ENCODE measurements at places on chromosomes 6 and 20. TPM values are rescaled to one million over a fixed set of nuclear protein-coding genes. Genes with fewer than 3 reads are reported as not detected.

- no peak for DNase-seq
Observed at GRCh38 chr20:41228858-41229257, 88.7 kb downstream of the ZHX3 start.

GRCh38 chr6:159761873-159762680 lies at the start of gene ACAT2:
TSS of gene ACAT2 (plus strand) at chr6:159762045. CDS start at chr6:159762088, 43 bp downstream.
- peak; percentile 96 for DNase-seq

DNA sequence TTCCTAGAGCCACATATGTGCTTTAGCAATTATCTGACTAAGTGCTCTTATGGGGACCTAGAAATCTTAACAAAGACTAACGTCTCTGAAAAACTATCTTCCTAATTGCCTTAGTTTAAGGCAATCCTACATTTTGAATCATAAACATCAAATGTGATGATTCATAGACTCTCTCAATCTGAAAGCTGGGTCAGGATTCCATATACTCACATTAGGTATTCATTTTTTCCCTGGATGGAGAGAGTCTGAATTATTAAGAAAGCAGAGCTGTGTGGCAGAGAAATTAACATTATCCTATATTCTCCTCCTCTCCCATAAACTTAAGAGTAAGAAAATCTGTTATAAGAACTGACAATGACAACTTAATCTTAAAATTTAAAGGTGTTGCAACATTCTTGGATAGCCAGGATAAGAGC lies 1.6 kb upstream of the PRL start:
- no peak for DNase-seq

DNA sequence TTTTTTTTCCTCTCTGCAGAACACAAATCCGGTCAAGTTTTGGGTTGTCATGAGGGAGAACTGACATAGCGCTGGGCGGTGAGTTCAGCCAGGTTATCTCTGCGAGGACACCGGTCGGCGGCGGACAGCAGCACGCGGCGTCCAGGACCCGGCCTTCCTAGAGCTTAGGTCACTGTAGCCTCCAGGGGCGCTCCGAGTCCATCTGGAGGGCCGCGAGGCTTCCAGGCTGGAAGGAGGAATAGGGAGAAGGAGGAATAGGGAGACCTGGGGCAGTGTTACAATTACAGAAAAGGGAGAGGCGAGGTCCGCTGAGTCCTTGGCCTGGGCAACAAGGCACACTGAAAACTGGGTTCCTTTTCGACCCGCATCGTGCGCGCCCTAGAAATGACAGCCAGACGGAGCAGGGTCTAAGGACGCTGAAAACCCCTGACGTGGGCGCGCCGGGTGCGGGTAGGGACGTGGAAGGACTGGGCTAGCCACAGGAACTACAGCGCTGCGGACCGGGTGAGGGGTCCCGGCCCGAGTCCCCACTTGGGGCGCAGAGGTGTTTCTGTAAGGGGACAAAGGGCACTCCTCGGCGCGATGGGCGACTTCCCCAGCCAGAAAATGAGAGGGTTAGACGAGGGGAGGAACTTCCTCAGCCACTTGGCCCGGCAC lies 536 bp upstream of the FNDC1 start:
- DNase-seq = peak; percentile 68

- DNase-seq = no peak
Observed at GRCh38 chr6:29685718-29686326, 4.9 kb upstream of the ZFP57 start.

GRCh38 chr6:41066867-41067304 lies 5.3 kb downstream of the OARD1 start:
- DNase-seq = peak; percentile 89

DNA sequence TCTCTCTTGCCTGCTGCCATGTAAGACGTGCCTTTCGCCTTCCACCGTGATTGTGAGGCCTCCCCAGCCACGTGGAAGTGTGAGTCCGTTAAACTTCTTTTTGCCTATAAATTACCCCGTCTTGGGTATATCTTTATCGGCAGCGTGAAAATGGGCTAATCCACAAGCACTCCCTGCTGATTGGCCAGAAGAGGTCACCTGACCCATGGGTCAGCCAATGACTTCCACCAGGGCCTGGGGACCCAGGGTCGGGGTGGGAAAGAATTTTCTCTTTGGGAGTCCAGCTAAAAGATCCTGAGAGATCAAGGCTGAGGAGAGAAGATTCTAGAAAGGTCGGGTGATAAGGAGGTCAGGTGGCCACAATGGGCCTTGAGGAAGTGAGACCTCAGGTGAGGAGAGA lies 17.1 kb downstream of the ZBP1 start:
- DNase-seq = no peak

DNA sequence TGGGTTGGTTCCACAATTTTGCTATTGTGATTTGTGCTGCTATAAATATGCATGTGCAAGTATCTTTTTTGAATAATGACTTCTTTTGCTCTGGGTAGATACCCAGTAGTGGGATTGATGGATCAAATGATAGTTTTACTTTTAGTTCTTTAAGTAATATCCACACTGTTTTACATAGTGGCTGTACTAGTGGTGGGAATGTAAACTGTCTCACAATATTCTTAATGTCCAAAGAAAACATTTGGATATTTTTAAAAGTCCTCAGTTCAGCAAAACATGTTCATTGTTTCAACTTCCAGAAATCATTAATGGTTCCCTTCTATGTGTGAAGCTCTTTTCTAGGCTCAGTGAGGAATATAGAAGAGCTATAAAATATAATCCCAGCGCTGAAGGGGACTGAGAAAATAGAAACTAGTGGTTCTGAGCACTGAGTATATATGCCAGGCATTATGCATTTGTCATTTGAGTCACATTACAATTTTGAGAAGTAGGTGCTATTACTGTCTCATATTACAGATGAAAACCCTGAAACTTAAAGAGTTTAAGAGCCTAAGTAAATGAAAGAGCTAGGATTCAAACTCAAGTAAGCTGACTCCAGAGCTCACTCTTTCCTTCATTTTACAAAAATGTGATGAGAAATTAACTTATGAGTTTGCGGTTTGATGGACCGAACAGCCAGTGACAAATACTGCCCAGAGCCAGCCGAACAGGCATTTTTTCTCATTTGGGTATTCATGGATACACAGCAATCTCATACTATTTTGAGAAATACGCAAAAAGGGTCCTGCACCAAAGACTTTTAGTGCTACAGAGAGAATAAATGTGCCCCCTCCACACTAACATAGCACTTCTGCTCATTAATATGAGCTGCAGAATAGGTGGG lies 250.1 kb downstream of the TBX18 start:
- no peak for DNase-seq

DNA sequence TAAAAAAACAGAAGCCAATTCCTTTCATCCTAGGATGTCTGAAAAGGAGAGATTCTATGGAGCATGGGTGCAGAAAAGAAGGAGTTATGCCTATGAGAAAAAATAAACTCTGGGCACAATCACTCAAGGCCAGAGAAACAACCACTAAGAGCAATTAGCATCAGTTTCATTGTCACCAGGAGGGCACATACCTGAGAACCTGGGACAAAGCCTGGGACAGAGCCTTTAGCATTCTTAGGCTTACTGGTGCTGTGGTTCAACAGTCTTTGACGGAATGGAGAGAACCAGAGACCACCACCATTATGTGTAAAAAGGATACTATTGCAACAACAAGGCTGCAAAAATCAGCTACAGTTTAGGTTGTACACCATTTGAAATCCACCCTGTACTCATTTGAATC lies 29.4 kb upstream of the BCKDHB start:
- DNase-seq = no peak

- DNase-seq = no peak
Observed at GRCh38 chr20:13930281-13930680, 60.1 kb downstream of the SEL1L2 start.

DNA sequence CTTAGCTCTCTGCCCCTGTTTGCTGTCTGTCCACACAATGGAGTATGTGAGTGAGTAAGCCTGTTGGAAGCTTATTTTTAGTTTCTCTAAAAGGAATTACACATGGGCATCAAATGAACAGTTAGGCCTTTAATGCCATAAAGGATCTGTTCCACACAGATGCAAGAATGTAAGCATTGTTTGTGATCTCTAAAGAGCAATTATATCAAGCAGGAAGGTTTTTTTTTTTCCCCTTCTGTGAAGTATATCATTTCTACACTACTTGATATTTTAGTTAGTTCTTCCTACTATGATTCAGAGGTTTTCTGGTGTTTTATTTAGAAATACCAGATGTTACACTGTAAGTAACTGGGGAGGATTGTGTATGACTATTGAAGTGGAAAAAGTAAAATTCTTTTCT lies 627.5 kb downstream of the COL12A1 start:
- DNase-seq = no peak

DNA sequence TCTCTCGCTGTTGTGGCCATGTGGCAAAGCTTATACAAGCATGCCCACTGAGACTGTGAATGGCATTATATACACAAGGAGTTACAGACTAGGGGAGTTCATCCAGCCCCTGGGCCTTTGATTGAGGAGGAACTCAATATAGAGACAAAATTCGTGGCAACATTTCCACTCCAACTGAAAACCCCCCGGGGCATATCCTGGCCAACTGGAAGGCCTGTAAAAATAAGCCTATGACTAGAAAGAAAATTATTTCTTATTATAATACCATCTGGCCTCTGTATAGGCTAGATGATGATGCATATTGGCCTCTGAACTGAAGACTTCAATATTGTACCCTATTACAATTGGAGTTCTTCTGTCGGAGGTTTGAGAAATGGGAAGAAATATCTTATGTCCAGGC lies 175.5 kb upstream of the GJE1 start:
- no peak for DNase-seq

DNA sequence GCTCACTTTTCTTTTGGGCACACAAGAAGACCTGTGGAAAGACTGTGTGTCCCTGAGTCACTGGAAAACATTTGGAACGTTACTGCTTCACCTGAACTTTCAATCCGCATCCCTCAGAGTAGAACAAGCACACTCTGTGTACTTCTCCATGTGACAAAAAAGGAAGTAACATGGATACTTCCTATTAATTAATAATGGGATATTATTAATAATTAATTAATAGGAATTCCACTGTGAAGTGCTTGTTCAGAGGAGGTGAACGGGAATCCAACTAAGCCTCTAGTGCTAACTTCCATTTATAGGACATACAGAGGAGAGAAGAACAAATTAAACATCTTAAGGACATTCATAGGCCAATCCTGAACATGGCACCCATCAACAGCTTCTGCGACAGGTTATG lies 407.8 kb downstream of the SYNE1 start:
- DNase-seq = no peak

DNA sequence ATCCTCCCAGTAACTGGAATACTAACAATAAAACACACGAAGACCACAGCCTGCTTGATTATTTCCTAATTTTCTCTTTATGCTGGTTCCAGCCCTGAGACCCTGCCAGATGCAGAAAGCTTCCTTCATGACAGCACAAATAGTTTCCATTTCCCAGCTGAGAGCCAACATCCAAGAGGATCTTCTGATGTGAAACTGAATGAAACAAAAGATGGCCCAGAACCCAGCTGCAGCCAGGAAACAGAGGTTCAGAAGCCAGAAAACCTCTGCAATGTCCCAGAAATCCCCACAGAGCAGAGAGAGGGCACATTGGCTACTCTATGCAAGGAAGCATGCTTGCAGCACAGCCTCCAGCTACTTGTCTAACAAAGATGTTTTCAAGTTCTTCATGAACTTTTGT lies 61.8 kb upstream of the PLEKHG1 start:
- DNase-seq = peak; percentile 4

GRCh38 chr6:169626649-169627048 lies 75.2 kb downstream of the WDR27 start:
- no peak for DNase-seq

DNA sequence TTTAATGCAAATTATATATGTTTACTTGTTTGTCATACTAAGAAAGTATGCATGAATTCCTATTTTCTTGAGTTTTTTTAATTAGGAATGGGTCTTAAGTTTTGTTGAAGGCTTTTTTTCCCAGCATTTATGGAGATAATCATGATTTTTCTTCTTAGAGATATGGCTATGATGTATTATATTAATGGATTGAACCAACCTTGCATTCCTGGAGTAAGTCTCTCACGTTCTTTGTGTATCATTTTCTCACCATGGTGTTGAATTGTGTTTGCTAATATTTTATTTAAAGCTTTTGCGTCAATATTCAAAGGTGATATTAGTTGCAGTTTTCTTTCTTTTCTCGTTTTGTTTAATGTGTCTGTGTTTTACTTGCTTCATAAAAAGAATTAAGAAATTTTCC lies 48.4 kb upstream of the SLC35D3 start:
- no peak for DNase-seq

DNA sequence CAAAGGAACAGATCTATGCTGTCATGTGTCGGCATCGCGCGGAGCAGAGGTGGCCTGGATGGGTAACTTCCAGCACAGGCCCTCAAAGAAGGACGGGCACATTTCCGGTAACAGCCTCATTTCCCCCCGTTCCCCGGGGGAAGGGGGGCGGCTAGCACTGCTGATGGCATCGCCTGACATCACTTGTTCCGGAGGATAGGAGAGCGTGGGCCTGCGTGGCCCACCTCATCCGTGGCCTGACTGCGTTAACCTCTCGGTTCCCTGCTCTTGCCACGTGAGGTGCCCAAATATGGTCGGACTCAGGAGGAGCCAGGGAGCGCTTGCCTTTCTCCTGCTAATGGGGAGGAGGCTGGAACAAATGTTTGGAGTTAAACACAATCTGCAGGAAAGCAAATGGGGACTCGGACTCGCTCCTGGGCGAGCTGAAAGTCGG lies at the start of gene AKAP12:
TSS of gene AKAP12 (plus strand) at position 365 of the 433 bp plus-strand sequence. CDS start 596 bp downstream, outside the sequence.
- DNase-seq = peak; percentile 14

GRCh38 chr6:11878029-11878428 lies 99.4 kb upstream of the ADTRP start:
- no peak for DNase-seq

DNA sequence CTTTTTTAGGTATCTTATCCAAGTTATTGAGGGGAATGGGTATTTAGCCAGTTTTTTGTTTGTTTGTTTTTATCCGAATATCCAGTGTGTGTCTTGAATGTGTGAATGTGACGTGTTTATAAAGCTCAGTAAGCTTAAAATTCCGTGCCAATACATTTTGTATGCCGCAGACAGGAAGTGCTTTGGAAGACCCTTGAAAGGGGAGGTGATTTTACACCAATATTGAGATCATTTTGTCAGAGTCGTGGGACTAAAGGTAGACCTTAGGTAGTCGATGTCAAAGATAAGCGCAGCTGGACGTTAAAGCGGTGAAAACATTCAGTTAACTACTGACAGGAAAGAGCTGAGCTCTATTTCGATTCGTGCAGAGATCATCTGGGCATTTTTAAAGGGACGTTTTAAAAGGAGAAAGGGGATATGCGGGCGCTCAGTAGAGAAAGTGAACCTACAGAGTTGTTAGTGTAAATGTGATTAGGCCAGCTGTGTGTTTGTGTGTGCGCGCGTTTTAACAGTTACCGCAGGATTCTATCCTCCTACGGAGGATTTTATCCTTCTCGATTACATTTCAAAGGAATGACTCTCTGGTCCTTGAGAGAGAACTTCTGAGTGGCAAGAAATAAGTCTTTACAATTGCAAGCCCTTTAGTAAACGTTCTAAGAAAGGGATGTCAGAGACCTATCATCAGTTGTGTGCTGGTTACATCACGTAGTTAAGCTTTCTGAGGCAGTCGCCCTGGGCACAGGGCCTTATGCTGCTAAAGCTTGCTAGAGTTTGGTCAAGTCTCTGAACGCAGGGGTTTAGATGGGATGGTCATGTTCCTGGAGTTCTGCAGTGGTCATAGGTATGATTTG lies 625 bp upstream of the ECHDC1 start:
- DNase-seq = no peak

ELMO2 gene
- total RNA-seq = 56.8 TPM

PRIM2 gene
- total RNA-seq = 11.2 TPM

TDRD6 gene
- total RNA-seq = 1.8 TPM

SUMO4 gene
- total RNA-seq = 3.6 TPM

ZSCAN23 gene
- 6.4 TPM for total RNA-seq

MICB gene
- total RNA-seq = 3.4 TPM

ATF6B gene
- 59.7 TPM for total RNA-seq

SNPH gene
- total RNA-seq = 15.7 TPM

C20orf144 gene
- total RNA-seq = 0.13 TPM

PNPLA1 gene
- total RNA-seq = 0.11 TPM

Measured in thyroid gland (tissue), 4 donors.